ENCODE measurements at places on chromosomes 4 and X.
A peak's percentile ranks its signal among the peaks of the same experiment; 100 is the strongest.

- no peak for DNase-seq
These were observed 34.0 kb downstream of the INPP4B start for GRCh38 chr4:142812091-142812490.

GRCh38 chrX:104195489-104196084 is 29.3 kb downstream of the FAM199X start:
- no peak for DNase-seq

DNA sequence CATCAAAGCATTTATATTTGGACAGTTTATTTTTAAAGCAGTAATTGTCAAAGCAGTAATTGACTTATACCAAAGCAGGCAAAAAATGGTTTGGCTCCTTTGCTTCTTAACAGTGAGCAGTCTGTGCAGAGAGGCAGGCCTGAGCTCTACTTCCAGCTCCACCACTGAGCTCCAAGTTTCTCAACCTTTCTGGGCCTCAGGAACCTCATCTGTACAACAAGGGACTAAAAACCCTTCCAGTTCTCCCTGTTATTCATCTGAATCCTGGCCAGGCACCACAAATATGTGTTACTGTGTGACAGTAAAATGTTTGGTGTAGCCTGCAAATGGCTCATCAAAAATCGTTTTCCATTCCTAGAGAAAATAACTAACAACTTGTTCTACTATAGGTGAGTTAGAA is 88.7 kb upstream of the TTC29 start:
- no peak for DNase-seq

DNA sequence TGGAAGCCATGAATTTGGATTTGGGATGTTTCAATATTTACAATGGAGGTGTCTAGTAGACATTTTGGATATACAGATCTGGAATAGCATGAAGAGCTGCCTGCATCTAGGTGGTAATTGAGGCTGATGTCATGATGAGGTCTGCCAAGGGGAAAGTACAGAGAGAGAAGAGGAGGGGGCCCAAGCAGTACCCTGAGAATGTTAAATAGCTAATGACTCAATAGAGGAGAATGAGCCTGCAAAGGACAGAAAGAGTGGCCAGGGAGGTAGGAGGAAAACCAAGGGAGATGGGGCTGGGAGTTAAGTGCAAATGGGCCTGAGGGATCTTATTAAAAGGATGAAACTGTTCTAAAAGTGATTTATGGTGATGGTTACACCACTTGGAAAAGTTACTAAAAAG is 182.2 kb upstream of the KIT start:
- no peak for DNase-seq

DNA sequence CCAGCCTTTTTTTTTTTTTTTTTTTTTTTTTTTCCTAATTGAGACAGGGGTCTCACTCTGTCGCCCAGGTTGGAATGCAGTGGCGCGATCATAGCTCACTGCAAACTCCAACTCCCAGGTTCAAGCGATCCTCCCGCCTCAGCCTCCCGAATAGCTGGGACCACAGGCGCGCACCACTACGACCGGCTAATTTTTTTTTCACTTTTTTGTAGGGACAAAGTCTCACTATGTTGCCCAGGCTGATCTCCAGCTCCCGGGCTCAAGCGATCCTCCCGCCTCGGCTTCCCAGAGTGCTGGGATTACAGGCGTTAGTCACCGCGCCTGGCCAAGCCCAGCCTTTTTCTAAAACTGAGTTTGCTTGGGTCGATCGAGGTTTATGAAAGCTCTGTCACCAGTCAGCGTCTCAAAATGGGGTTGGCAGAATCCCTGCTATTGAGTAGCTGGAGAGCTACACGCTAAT is 1.3 kb upstream of the OTUD5 start:
- peak; percentile 0 for DNase-seq

GRCh38 chr4:163693211-163693610 is 198.7 kb downstream of the TMA16 start:
- no peak for DNase-seq

DNA sequence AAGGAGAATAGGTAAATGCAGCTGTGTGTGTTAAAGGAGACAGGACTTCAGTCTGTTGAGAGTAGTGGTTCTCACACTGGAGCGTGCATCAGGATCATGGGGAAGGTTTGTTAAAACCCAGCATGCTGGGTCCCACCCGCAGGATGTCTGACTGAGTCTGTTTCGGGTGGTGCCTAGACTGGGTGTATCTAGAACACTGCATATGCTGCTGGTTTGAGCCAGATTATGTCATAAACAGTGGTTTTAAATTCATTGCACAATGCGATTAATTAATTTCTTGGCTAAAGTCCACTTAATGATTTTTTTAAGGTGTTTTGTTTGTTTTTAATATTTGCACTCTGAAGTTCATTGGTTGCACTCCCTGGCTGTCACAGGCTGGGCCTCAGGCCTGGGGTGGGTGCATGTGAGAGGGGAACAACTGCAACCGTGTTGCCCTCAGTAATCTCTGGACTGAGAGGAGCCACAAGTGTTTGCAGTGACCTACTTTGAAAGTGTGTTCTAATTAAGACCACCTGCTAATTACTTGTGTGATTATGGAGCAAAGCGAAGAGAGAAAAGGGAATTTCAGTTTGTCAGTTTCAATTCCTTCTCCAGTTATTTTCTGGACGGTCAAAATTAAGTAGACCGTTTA is 8.3 kb downstream of the HCCS start:
- no peak for DNase-seq

DNA sequence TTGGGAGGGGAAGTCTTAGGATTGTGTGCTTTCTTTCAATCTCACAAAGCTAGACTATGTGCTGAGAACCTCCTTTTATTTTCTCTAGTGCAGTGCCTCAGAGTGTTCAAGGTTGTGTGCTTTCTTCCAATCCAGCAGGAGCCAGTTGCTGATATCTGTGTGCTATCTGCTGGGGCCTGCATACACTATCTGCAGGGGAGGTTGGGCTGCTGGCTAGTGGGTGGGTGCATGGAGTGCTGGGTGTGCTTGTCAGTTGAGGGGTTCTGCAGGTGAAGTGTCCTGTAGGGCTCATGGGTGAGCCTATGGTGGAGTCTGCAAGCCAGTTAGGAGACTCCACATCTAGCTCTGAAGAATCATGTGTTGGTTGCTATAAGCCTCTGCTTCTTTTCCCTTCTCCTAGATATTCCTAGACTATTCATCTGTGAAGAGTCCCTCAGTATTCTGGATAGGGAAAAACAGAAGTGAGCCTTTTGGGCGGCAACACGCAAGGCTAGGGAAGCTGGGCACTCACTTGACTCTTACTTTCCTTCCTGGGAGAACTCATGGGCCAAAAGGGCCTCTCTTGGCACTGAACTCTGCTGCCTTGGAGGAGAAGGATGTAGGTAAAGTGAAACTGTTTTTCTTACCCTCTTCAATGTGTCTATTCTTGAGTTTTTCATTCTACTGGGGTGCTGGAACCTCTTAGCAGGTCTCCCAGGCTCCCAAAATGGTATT is 8.0 kb upstream of the CISD2 start:
- DNase-seq, result no peak

GRCh38 chr4:38242822-38243387 is 282.7 kb downstream of the PTTG2 start:
- DNase-seq, result no peak

DNA sequence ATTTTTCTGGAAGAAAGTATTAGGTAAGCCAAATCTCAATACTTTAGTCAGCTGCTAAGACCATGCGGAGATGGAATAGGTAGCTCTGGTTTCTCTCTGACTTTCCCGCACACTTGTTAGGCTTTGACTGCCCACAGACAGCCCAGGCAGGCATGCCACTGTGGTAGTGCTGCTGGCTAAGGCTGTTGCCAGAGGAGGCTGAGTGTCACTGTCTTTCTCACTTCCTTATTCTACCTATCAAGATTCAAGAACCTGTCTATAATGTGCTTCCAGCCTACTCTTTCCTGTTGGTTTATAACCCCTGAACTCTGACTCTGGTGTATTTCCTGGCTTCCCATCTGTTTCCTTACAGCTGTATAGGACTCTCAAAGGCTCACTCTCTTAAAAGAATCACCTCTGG is 81.8 kb upstream of the TRPC5 start:
- no peak for DNase-seq

- DNase-seq, result no peak
These were observed 111.1 kb downstream of the ANK2 start for GRCh38 chr4:113160548-113160947.

GRCh38 chr4:113409181-113409580 is 352.4 kb downstream of the CAMK2D start:
- no peak for DNase-seq

GRCh38 chr4:61202638-61203435 is 2.7 kb downstream of the ADGRL3 start:
- DNase-seq, result peak; percentile 22

DNA sequence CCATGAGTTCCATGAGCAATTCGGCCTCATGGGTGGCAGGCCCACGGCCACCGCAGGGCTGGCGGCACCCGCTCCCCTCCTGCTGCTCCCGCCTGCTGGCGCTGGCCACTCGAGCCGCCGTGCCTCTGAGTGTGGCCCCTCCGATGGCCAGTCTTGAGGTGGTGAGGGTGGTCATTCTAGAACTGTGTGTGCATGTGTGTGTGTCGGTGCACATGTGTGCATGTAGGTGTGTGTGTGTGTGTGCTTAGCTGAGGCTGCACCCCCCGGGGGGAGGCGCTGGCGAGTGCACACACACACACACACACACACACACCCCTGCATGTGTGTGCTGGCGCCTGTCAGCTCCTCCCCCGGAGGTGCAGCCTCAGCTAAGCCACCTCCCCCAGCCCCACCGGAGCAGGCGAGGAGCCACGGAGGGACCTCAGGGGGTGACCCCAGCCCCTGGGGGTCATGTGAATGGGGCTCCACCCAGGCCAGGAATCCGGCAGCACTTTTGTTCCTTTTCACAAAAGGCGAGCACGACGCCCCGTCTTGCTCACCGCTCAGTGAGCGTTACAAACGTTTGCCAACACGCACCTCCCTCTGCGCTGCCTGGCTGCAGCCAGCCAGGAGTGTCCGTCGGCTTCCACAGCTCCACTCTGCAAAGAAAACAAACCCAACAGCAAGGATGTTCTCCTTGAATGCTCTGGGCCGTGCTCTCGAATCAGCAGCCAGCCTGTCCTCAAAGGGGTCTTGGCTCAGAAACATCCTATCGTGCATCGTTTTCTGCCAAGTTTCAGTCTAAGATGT is 29.9 kb downstream of the FGFRL1 start:
- DNase-seq, result no peak

DNA sequence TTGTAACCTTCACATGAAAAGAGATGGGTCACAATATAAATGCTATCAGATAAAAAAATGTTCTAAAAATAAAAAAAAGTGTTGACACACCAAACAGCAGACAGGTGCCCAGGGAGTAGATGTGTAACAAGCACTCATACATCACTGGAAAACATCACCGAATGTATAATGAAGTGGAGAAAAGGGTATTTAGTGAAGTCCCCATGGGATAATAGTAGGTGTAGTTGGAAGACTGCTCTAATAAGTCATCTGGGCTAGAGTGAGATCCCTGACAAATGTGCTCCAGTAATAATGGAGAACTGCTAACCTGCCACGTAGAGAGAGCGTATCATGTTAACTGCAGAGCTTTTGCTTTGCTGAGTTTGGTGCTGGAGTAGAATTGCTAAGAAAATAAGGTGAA is 152.0 kb downstream of the GRIA2 start:
- DNase-seq, result peak; percentile 68

- no peak for DNase-seq
These were observed 11.0 kb downstream of the PGM2 start for GRCh38 chr4:37837446-37837845.

DNA sequence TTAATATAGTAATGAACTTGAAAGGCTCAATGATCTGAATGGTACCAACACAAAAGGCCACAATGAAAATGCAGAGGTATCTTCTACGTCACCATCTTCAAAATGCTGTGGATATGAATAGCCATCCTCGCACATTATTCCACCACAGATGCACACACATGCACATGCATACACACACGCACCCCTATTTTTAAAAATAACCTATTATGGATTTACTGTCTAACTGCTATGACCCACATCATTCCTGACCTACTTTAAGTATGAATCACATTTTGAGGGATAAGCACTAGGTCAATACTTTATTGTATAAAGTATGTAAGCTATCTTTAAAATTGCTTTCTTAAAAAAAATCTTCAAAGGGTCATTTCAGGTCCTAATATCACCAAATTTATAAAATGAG is 24.4 kb upstream of the CORIN start:
- DNase-seq, result no peak

- peak; percentile 35 for DNase-seq
These were observed at the start of gene POF1B for GRCh38 chrX:85379174-85379907. TSS of gene POF1B (minus strand) at chrX:85379665. CDS start at chrX:85379454, 211 bp downstream.

- DNase-seq, result no peak
These were observed 1.8 kb downstream of the ABCD1 start for GRCh38 chrX:153726286-153727122.

DNA sequence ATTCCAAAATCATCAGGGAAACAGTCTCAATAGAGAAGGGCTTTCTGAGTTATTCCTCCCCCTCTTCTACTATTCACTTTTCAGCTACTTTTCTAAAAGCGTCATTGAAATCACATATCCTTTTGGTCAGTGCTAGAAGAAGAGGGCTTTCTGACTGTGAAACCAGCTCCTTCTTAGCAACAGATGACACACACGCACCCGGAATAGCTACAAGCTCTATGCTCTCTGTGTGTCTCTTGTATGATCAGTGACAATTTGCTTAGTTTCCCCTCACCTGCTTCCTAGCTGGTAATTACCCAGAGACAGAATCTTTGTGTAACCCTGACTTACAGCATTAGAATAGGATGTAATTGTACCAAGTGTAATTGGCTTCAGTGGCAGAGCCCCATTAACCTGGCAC is 268.1 kb upstream of the SLITRK2 start:
- no peak for DNase-seq

DNA sequence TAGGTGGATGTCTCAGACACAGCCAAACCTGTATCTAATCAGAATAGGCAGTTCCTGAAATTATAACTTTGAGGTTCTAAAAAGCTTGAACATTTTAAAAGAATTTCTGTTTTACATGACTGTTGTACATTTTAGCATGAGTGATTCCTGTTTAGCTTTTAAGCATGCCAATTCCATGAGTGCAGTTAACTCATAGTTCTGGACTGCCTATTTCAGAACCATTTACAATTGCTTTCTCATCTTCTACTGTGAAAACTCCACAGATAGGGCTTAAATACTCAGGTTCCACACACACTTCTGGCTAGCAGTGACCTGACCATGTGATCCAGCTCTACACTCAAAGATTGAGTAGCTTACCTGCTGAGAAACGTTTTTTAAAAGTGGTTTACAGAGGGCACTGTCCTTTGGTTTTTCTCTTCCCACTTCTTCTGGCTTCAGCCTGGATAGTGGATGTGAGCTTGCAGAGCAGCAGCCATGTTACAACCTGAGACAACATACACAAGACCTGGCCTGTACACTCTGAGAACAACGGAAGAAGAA is 280.8 kb downstream of the ANKRD50 start:
- DNase-seq, result no peak

DNA sequence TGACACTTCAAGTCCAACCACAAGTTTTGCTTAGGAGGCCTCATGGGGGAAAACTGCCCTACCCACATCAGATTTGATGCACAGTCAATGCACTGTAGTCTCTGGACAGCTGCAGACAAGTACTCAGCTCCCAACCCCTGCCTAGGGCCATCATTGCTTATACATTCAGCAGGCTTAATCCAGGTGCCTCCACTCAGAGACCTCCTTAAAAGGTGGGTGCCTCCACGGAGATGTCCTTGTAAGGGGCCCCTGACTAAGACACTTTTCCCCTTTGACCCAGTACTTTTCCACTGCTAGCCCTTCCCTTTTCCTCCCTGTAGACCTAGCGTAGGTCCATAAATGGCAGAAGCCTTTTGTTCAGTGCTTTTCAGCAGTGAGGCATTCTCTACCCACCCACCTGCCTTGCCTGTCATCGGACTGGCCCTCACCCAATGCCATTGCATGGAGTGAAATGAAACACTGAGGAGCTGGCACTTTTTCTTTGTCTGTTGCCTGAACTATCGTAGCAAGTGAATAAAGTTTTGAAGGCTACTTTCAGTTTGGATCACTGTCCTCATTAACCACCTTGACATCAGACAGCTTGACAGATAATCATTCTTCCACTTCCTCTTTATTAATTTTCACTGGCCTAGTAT is 23.8 kb upstream of the PLK4 start:
- DNase-seq, result no peak

All from NCI-H2029 treated with DMSO at 0.1 percent for 48 hours (cell line).